D721Med (cell line): ENCODE measurements at places on chromosomes 13 and 19.

DNA sequence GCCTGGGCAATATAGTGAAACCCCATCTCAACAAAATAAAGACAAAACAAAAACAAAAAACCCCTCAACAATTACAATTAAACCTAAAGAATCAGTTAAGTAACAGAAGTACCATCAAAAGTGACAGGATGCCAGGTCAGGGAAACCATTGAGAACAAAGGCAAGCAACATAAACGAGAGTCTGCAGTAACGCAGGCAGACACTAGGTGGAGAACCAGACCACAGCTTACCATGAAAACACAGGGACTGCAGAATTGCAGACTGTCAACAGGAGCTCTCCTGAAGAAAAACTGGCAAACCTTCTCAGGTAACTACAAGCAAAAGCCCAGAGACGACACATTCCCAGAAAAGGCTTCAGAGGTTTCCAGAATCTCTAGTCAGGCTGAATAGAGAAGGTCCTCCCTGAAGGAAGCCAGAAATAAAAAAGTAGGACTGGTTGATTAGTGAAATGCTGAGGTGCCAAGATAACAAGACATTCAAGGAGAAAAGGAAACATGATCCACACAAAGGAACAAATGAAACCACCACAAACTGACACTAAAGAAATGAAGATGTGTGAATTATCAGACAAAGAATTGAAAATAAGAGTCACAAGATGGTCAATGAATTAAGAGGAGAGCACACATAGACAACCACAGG is 2.2 kb upstream of the ZNF665 start:
- no peak for DNase-seq

- no peak for DNase-seq
Measured at GRCh38 chr19:9835507-9835949, 410 bp downstream of the PIN1 start.

DNA sequence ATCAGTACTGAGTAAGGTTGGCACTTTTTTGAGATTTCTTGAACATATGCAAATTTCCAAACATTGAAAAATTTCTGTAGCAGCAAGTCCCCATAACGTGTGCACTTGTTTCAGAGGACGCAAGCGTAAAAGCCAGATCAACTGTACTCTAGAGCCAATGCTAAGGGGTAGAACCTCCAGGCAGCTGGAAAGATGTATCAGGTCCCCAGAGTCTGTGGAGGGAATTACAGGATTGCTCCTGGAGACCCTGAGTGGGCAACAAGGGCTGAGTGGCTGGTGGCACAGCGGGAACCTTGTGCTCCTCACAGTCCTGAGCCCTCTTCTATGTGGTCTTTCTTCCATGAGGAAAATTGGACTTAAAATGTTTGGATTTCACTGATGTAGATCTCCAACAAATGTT is 53.9 kb upstream of the AMER2 start:
- no peak for DNase-seq

GRCh38 chr19:18636969-18637629 is at the start of gene KLHL26:
Gene KLHL26, plus strand, starts transcription at chr19:18637028. Its CDS starts 27 bp downstream, at chr19:18637055.
- DNase-seq = no peak

GRCh38 chr19:8001651-8001994 is 3.8 kb downstream of the ELAVL1 start:
- no peak for DNase-seq

DNA sequence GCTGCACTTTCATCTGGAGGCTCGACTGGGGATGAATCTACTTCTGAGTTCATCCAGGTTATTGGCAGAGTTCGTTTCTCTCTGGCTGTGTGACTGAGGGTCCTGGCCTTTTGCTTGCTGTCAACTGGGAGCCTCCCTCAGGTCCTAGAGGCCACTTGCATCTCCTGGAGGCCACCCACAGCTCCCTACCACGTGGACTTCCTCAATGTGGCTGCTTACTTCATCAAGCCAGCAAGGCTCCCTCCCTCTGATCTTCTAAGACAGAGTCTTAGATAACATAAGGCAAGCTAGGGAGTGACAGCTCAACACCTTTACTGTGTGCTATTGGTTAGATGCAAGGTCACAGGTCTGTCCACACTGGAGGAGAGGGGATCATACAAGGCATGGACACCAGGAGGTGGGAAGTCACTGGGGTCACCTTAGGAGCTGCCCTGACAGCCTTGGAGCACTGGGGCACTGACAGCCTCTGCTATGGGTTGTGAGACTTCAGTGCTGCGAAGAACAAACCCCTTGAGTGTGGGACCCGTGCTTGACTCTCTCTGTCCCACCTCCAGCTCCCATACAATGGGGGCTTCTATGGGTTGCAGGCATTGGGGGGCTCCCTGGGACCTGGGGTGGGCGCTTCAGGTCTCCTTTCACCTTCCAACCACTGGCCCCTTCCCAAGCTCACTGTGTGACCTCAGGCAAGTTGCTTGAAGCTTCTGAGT is 5.3 kb downstream of the FAM187B start:
- DNase-seq = no peak
